Stimulated activated CD8-positive, alpha-beta memory T cell treated with anti-CD3 and anti-CD28 coated beads, Interleukin-15, amount 100 ng/mL, for 4 hours (primary cell): ENCODE measurements at places on chromosomes 5 and 9.

- DNase-seq = no peak
Measured at GRCh38 chr5:160175438-160176218, 53.7 kb upstream of the FABP6 start.

DNA sequence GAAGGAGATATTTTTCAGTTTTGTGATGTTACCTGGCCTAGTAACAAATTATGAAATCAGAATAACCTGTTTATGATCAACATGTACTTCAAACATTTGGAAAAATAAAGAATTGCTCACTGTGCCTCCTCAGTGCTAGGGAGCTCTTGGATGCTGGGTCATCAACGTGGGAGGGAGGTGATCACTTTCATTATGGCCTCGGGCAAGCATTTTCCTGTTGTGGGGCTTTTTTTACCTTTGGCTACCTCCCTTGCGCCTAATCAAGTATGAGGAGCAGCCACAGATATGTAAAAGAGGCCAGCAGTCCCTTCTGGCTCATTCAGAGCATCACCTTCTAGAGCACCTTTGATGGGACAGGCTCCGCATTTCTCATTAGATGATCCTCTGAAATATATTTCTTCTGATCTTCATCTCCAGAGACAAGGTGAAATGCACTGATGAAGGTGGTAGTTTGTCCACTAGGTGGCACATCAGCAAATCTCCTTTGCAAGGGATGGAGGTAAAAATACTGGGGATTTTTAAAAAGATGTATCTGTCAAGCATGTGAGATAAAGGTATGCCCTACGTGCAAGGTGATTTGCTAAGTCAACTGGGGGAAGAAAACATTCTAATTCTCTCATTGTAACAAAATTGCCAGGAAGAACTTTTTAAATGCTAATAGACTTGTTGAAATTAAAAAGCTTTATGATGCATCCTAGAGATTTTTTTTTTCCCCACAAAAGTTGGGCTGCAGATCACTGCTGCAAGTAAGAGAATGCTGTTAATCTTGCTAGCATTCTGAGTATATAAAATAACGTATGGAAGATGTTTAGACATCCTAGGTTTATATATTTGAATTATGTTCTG, 218.2 kb downstream of the MAST4 start:
- no peak for DNase-seq

GRCh38 chr5:143062379-143062778, 292.2 kb downstream of the ARHGAP26 start:
- no peak for DNase-seq

DNA sequence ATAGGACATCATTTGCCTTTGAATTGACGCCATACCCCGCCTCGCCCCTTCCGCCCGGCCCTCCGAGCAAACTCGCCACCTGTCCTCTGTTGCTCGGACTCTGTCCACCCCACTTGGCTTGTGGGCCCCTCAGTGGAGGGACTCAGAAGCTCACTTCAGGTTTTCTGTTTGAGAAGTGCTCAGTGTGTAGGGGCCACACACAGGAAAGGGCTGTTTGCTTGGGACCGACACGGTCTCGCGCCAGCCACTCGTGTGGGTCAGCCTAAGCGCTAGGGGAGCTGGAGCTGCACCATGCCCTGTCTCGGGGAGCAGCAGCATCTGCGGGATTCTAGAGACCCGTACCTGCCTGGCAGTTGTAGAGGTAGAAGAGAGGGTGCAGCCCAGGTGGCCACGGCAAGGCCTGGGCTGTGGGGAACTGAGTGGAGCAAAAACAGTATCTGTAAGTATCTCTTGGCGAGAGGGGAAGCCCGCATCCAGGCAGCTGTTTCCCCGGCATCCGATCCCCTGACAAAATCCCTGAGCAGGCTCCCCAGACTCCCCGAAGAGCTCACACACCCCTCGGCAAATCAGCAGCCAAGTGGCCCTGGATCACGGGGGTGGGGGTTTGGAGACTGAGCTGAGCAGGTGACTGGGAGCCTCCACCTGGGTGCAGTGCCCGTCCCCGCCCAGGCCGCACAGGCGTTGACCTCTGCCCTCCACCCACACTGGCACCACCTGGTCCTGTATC, 52.2 kb downstream of the COL5A1 start:
- DNase-seq = no peak

DNA sequence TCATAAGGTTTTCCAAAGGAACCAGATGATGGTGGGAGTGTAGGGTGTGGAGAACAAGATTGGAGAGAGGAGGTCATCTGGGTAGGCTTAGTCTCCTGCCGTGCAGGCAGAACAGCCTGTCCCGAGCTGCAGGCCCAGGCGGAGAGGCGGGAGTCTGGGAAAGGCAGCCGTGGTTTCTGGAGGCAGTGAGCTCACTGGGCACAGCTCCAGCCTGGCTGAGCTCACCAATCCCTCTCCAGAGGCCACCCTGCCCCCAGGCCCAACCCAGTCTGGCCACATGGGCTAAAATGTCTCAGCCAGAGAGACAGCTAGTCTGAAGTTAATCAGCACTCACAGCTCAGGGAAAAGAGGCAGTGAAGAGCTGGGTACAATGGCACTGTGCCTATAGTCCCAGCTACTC, 12.3 kb downstream of the P4HA2 start:
- DNase-seq = no peak

GRCh38 chr5:179339996-179340395, 5.3 kb downstream of the ADAMTS2 start:
- no peak for DNase-seq
